ENCODE measurements at places on chromosomes 11 and 22. TPM values are rescaled to one million over a fixed set of nuclear protein-coding genes. Genes with fewer than 3 reads are reported as not detected.

Gene LRRC32
- 68.5 TPM for total RNA-seq

Gene KCNQ1
- total RNA-seq: 3.2 TPM

Gene CCS
- 22.9 TPM for total RNA-seq

Gene CCDC83
- total RNA-seq: not detected

Gene SYT12
- 0.34 TPM for total RNA-seq

Gene PYGM
- 6.7 TPM for total RNA-seq

Gene CENPM
- total RNA-seq: 2.4 TPM

Gene C11orf52
- 4.1 TPM for total RNA-seq

Gene GNAZ
- 4.1 TPM for total RNA-seq

Gene RIC3
- total RNA-seq: 4.2 TPM

Gene OR4D5
- total RNA-seq: not detected

Gene AIFM3
- 1.3 TPM for total RNA-seq

Gene PAX6
- total RNA-seq: not detected

Gene TSSK2
- total RNA-seq: not detected

Gene CCDC87
- not detected for total RNA-seq

Gene EXPH5
- 3.1 TPM for total RNA-seq

Gene MOGAT2
- not detected for total RNA-seq

Gene ZP1
- total RNA-seq: 0.34 TPM

Gene PRG3
- total RNA-seq: not detected

Gene OR52R1
- total RNA-seq: not detected

Gene GRIA4
- total RNA-seq: not detected

Gene SLC22A6
- not detected for total RNA-seq

Gene OR8B8
- total RNA-seq: not detected

Gene POTEH
- total RNA-seq: not detected

Gene P2RX6
- total RNA-seq: 0.49 TPM

Gene OR5B21
- total RNA-seq: not detected

Gene HEPN1
- not detected for total RNA-seq

Gene KLHL22
- 36.0 TPM for total RNA-seq

Gene TPBGL
- 0.65 TPM for total RNA-seq

Gene MFRP
- total RNA-seq: not detected

Gene PLAAT3
- 303 TPM for total RNA-seq

Gene TSGA10IP
- not detected for total RNA-seq

Gene OR51B2
- not detected for total RNA-seq

Gene GUCY1A2
- total RNA-seq: 2.4 TPM

Gene CCDC179
- not detected for total RNA-seq
